ENCODE measurements at places on chromosomes 5 and 9.
A peak's percentile ranks its signal among the peaks of the same experiment; 100 is the strongest.

GRCh38 chr5:16160706-16161105, 18.9 kb downstream of the MARCHF11 start:
- DNase-seq: peak; percentile 67

DNA sequence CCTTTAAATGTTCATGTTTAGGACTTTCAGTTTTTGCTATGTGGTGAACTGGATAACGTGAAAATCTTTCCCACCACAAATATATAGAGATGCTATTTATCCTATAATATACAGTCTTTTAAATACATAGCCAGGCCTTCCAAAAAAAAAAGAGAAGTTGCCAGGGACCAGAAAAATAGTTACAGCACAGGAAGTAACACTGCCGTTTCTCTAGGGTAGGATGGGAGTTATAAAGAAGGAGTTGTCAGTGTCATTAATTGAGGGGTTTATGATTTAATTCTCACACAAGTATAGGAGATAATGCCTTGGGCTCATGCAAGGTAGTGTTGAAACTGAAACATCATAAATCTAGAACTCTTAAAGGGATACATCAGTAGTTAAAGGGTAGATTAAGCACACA, 83.9 kb downstream of the LRRC70 start:
- DNase-seq: no peak

DNA sequence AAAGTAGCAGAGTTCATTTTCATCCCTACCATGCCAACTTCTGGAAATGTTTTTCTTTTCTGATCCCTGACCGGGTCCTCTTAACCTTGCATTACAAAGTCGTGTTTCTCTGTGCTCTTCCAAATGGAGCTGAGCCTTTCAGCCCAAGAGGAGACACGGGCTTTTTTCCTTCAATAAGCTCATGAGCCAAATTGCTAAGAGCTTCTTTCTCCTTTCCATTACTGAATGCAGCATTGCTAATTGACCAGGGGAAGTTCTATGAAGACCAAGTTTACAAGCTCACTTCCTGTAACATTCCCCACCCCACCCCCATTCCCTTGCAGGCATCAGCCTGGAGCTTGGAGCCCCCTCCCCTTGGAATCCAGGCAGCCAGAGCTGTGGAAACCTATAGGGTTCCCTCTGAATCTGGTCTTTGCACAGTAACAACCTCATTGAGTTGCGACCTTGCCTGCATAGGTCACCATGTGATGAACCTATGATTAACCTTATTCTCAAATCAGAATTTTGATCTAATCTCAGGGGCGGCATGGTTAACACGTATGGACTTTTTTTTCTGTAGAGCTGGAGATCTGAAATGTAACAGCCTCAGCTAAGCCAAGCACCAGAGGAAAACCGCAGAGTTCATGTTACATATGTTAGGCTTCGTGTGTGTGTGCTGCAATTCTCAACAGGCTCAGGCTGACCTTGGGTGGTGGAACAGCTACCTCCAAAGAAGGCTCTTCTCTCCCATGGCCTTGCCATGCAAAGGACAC, 395.7 kb upstream of the ZNF462 start:
- DNase-seq: no peak

DNA sequence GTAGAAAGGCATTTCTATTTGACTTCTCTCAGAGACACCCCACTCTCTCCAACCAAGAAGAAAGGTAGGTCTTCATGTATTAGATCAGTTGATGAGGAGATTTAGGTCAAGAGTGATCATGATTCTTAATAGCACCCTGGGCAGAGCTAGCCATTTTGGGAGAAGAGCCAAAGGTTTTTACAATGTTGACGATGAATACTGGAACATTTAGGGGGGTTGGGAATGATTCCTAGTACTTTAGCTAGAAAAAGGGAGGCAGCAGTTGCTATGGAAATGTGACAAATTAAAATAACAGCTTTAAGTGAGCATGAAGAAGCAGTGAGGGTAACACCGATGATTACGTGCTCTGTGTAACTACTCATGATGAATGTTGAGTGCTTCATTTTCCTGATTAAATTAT, 9.5 kb upstream of the RPS23 start:
- DNase-seq: no peak

GRCh38 chr5:65128226-65128625, 353.5 kb downstream of the ADAMTS6 start:
- DNase-seq: peak; percentile 43

DNA sequence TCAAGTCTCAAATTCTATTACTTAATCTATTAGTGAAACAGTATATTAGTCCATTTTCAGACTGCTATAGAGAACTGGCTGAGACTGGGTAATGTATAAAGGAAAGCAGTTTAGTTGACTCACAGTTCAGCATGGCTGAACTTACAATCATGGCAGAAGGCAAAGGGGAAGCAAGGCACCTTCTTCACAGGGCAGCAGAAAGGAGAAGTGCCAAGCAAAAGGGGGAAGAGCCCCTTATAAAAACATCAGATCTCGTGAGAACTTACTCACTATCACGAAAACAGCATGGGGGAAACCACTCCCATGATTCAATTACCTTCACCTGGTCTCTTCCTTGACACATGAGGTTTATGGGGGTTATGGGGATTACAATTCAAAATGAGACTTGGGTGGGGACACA, 67.9 kb upstream of the CHSY3 start:
- DNase-seq: no peak

- no peak for DNase-seq
Observed at GRCh38 chr5:121698690-121699089, 153.0 kb upstream of the FTMT start.

- DNase-seq: no peak
Observed at GRCh38 chr5:171419688-171420430, 412 bp downstream of the FGF18 start.

GRCh38 chr5:2249026-2249425, 366.3 kb upstream of the IRX4 start:
- DNase-seq: no peak

- no peak for DNase-seq
Observed at GRCh38 chr9:113160571-113160970, 9.8 kb downstream of the SLC31A2 start.

GRCh38 chr9:77808751-77809081, 160.6 kb upstream of the GNA14 start:
- DNase-seq: no peak

DNA sequence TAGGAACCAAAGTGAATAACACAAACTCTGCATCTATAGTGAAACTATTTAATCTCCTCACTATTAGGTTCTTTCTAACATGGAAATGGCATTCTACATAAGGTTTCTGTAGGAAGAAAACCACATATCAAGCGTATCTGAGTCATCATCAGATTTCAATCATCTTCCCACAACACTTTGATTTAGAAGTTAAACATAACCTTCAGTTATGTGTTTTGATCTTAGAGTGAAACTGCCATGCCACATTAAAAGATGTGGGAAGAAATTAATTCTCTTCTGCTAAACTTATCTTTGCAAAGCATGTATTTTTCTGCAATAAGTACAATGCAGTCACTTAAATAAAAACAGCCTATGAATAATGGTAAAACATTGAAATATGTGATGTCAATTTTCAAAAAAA, 55.0 kb downstream of the MEF2C start:
- no peak for DNase-seq

GRCh38 chr5:20956134-20956533, 968.1 kb upstream of the CDH18 start:
- DNase-seq: no peak

- DNase-seq: no peak
Observed at GRCh38 chr9:93473411-93473810, 20.0 kb upstream of the FAM120AOS start.

GRCh38 chr5:177494346-177495195, 2.8 kb downstream of the PDLIM7 start:
- no peak for DNase-seq

- DNase-seq: no peak
Observed at GRCh38 chr5:93120051-93120450, 461.0 kb downstream of the NR2F1-AS1 start.

GRCh38 chr9:69818750-69819345, 1.8 kb upstream of the CFAP95 start:
- no peak for DNase-seq

- no peak for DNase-seq
Observed at GRCh38 chr9:2086971-2087370, 71.8 kb downstream of the SMARCA2 start.

- peak; percentile 50 for DNase-seq
Observed at GRCh38 chr9:133355881-133356357, 368 bp downstream of the SURF1 start.

GRCh38 chr5:82861701-82862100, 215.5 kb downstream of the TMEM167A start:
- DNase-seq: no peak

DNA sequence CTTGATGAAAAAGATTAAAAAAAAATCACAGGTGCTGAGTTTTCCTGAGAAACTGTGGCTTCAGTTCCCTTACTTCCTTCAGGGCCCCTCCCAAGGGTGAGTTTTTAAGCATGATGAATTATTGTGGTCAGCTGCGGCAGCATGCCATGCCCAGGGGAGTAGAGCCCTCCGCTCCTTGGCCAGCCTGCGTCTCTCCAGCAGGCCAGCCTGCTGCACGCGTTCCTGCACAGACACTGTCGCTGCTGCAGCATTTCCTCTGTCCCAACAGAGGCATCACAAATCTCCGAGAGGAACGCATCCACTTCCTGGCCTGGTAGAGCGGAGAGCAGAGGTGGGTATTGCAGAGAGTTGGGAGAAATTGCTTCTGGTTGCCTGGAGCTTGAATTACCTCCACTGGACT, 26.1 kb upstream of the GLRA1 start:
- no peak for DNase-seq

DNA sequence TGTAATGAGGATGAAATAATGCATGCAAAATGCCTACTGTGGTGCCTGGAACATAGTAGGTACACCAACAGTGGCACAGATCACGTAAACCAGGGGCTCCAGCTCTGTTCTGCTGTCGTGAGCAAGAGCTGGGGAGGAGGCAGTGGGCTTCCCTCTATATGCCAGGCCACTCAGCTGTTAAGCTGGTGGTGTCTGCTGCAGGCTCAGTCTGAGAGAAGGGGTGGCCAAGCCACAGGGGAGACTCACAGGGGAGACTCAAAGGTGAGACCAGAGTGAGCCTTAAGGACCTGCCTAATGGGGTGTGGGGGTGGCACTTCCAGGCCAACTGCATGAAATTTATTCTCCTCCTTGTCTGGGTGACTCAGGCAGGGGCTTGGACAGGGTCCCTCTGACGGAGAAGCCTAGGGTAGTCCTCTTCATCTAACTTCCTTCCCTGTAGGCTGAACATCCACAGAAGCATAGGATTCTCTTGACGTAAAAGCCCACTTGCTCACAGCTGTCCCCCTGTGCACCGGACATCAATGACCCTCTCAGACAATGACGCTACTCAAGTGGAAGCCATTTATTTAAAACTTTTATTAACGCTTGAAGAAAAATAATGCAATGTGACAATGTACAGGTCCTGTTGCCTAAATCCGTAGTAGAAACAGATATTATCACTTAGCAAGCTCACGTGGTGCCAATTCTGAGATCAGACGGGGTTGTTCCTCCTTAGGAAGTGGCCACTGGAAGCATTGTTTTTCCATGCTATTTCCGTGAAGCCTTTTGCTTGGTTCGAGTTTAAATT, 13.9 kb downstream of the STC2 start:
- no peak for DNase-seq

DNA sequence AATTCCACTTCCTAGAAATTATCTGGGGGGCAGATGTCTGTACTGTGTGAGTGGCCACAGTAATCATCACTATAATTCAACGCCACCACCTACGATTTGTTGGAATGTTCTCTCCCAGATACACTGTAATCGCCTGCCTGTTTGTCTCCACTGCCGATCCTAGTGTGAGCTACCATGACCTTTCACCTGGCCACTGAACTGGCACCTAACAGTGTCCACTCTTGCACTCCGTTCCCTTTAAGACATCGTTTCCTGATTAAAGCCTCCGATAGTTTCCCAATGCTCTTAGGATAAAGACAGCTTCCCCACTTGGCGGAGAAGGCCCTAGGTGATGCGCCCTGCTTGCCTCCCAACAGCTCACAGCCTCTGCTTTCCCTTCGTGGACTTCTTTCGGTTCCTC, 4.0 kb downstream of the PHYKPL start:
- DNase-seq: no peak

GRCh38 chr9:113299800-113300292, 3.3 kb downstream of the RNF183 start:
- no peak for DNase-seq

- DNase-seq: peak; percentile 90
Observed at GRCh38 chr9:33081128-33081851, 4.8 kb upstream of the SMU1 start.

GRCh38 chr9:18837402-18837801, 195.6 kb downstream of the SAXO1 start:
- DNase-seq: no peak

GRCh38 chr5:172455087-172455381, 709 bp upstream of the SH3PXD2B start:
- DNase-seq: no peak

DNA sequence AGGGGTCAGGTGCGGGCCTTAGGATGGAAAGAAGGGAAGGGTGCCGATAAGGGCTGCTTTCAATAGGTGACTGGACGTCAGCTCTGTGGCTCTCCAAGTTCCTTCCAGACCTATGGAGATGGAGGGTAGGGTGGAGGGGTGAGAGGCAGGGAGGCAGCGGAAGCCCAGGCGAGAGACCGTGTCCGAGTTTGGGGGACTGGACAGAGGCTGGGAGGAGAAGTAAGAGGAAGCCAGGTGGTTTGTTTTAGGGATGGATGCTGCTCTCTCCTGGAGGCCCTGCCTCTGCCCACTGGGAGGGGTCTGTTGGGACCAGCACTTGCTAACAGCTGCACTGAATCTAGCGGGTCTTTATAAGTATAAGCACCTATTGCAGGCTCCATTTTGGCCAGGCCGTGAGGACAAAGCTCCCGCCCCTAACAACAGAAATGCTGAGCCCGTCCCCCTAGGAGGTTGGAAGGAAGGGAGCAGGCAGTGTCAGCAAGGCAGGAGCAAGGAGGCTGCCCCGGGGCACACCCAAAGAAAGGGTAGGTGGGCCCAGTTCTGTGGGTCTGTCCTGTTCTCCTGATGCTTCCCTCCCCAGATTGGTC, 167.5 kb downstream of the DAB2IP start:
- no peak for DNase-seq

DNA sequence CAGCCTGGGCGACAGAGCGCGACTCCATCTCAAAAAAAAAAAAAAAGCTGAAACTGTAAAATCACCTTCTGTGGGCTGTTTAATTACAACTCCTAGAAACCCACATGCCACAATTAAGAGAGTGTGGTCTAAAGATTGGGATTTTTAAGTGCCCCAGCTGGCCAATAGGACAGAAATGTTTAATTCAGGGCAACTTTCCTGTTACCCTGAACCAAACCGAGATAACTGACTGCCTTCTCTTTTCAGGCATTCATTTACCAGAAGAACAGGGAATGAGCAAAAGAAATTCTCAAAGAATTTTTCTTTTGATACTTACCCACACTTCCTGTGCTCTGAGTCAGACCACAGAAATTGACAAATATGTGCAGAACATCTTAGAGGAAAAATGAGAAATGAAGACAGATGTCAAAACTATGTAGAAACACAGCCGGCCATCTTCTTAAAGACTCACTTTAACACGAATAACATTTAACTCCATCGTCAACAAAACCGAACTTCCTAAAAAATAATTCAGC, 221.3 kb upstream of the DAPK1 start:
- DNase-seq: no peak

GRCh38 chr9:128144239-128145181, 4.7 kb upstream of the LCN2 start:
- DNase-seq: no peak
